T47D (cell line): ENCODE measurements at places on chromosomes 7 and 10.

DNA sequence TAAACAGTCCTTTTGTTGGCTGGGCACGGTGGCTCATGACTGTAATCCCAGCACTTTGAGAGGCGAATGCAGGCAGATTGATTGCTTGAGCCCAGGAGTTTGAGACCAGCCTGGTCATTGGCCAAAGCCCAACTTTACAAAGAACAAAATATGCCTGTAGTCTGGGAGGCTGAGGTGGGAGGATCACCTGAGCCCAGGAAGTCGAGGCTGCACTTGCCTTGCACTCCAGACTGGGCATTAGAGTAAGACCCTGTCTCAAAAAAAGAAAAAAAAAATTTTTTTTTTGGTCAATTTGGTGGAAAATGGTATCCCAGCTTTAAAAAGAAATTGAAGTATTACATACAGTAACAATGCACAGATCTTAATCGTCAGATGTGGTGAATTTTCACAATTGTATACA, 4.8 kb downstream of the GLRX3 start:
- DNase-seq, result no peak

GRCh38 chr7:102303669-102304422, 17.2 kb downstream of the SH2B2 start:
- DNase-seq, result no peak

DNA sequence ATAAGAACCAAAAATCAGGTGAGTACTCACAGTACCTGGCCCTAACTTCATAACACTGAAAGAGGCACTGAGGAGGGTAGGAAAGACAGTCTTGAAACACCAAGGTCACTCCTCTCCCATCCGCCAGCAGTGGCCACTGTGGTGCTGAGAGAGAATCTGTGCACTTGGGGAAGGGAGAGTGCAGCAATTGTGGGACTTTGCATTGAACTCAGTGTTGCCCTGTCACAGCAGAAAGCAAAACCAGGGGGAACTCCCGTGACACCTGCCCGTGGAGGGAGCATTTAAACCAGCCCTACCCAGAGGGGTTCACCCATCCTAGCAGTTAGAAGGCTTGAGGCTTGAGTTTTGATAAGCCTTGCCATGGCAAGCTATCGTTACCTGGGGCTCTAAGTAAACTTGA, 35.2 kb upstream of the MAP3K8 start:
- no peak for DNase-seq

DNA sequence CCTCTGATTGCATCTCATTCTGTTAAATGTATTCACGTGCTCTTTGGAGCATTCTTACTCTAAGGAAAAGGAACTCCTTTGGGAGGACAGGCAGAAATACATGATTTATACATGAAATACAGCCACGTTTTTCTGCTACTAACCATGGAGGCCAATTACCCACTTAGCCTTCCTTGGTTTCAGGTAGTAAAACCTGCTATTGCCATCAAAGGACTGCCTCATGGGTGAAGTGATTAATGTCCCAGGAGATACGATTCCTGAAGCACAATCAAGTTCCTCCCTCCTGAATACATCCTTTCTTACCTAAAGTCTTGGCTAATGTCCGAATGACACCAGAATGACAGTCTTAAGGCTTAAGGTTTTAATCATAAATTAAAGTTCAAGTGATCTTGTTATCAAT, 58.5 kb upstream of the PIK3CG start:
- DNase-seq, result no peak

GRCh38 chr10:129870474-129870757, 93.7 kb downstream of the EBF3 start:
- DNase-seq, result no peak

DNA sequence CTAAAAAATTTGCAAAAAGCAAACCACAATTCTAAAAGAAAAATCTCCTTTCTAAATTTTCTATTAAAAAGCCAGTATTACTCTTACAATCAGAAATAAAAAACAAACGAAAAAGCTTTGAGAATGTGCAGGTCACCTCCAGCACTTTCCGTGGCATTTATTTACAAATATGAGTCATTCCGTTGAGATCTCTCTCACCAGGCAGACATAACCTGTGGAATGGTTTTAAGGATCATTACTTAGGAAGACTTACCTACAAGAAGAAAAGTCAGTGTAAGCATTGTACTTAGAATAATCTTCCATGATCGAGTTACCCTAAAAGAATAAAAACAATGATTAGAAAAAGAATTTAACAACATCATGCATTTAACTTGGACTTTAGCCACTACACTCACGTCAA, 3.3 kb downstream of the SUN3 start:
- no peak for DNase-seq

GRCh38 chr10:93894516-93895378, 969 bp downstream of the SLC35G1 start:
- no peak for DNase-seq

- no peak for DNase-seq
Observed at GRCh38 chr7:107972941-107973376, 30.0 kb downstream of the LAMB1 start.

DNA sequence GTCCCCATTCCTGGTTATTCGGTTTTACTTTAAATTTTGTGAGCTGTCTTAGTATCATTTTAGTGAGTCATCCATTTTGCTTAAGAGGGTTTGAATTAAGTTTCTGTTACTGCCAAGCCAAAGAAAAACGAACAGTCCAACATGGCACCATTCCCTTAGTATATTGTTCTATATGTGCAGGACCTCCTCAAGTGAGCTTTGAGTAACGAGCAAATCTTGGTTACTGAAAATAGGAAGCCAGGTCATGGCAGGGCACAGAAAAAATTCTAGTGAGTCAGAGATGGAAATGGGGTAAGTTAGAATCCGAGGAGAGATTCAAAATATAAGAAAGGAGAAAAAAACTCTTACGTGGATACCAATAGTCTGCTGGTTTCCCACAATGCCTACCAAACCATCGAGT, 292.9 kb downstream of the BAMBI start:
- no peak for DNase-seq

DNA sequence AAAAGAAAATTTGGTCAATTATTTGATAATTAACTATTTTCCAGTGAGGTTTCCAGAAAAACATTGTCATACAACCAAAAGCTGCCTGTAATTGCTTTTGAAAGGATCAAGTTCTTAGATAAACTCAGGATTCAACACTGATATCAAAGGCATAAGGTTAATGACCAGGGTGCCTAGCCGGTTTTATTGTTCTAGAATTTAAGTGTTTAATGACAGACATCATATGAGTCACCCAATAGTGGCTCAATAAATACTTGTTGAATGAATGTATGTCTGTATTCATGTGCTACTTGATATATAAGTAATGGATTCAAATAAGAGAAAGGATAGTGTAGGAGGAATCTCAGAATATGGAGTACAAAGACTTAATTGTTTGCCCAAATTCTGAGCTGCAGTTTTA, 196.1 kb upstream of the LRGUK start:
- no peak for DNase-seq
